Stimulated activated CD4-positive, alpha-beta T cell treated with anti-CD3 and anti-CD28 coated beads, Interleukin-4, amount 100 ng/mL, for 4 hours (primary cell): ENCODE measurements at places on chromosomes 6 and 20.

DNA sequence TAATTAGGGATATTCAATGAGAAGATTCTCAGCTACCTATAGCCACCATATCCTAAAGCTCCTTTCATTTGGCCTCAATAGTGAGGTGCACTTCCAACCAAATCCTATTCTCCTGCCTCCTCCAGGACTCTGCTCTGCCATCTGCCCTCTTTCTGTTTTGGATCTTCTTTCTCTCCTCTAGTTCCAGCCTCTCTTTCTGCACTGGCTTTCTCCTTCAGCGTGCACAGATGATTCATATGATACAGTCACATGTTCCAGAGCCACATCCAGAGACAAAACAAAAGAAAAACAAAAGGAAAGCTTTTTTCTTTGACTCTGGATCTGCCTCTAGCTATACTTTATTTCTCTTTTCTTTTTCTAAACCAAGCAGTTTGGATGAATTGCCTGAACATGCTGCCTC lies 531.9 kb upstream of the MAN1A1 start:
- DNase-seq, result no peak

GRCh38 chr6:53412751-53413150 lies 64.0 kb upstream of the ELOVL5 start:
- DNase-seq, result no peak

- no peak for DNase-seq
Observed at GRCh38 chr6:136608991-136609390, 58.8 kb upstream of the MAP7 start.

GRCh38 chr20:11001302-11001701 lies 327.5 kb upstream of the JAG1 start:
- no peak for DNase-seq

DNA sequence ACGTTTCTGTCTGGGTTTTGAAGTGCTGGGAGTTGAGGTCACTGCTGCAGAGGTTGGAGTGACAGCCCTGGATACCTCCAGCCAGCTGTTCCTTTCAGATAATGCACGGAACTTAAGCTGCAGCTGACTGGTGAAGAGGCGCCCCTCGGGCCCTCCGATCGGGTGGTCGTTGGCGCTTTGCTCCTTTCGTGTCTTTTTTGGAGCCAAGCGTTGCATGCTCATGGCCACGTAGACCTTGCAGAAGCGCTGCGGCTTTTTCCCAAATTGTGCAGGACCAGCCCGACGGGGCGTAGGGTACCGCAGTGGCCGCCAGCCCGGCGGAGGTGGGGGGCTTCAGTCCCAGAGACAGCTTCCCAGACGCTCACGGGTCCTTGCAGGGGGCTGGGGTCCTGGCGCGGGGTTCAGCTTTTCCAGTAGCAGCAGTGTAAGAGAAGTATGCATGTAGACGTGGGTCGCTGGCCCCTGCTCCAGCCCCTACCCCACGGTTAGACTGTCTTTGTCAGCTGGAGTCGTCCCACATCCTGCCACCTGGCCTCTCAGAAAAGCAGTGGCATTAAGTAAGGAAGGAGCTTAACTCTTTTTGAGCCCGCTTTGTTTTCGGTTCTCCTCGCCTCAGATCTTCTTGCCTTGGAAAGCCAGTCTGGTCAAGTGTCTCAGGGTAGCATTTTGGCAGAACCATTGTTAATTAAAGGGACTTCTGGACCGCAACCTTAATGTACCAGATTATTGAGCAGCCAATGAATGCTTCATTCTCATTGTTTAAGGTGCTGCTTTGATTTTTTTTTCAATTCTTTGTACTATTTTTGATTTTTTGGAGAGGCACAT lies 838 bp downstream of the TNFAIP3 start:
- no peak for DNase-seq

DNA sequence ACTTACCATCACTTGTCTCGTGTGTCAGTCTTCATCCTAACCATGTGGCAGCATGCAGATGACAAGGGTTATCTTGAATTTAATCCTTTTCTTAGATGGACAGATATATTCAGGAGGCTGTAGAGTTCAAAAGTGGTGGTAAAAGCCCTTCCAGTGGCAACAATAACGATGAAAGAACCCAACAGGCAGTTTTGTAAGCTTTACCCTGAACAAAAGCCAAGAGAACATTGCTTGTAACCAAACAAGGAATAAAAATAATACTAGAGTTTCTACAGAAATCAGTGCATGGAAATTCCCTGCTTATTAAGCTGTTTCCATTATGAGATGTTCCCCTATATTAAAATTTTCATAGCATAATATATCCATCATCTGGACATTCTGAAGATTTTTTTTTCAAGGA lies 69.7 kb downstream of the PDE7B start:
- no peak for DNase-seq

- DNase-seq, result peak; percentile 79
Observed at GRCh38 chr6:195861-196360, 96.4 kb upstream of the DUSP22 start.

DNA sequence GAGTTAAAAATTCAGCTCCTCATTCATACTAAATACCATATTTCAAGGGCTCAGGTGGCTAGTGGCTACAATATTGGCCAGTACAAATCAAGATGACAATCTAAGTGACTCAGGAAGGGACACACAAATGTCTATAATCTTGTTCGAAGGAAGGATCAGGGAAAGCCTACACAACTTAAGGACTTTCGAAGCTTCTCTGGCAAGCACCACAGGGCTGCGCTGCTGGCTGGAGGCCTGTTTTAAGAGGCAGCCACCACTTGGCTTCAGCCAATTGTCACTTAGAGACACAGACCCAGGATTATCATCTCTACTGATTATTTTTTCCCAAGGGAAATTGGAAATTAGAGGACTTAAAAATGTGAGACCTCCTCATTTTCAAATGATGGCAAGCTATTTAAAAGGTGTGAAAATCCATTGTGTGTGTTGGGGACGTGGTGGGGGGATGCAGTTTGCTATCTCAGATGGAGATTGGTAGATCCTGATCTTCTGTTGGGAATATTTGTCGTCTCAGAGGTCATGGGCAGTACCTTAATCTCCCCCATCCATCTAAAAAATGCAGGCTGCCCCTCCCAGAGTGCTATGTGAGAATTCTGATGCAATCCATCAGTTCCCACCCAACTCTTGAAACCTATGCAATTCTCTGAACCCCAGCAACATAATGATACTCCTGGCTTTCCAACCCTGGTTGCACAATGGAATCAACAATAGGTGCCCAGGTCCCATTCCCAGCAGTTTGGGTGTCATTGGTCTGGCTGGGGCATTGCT lies 11.3 kb downstream of the ARHGAP40 start:
- DNase-seq, result no peak

- DNase-seq, result no peak
Observed at GRCh38 chr6:157546321-157546720, 165.3 kb downstream of the ZDHHC14 start.
